ENCODE measurements at places on chromosomes 2 and 18.
A peak's percentile ranks its signal among the peaks of the same experiment; 100 is the strongest.

DNA sequence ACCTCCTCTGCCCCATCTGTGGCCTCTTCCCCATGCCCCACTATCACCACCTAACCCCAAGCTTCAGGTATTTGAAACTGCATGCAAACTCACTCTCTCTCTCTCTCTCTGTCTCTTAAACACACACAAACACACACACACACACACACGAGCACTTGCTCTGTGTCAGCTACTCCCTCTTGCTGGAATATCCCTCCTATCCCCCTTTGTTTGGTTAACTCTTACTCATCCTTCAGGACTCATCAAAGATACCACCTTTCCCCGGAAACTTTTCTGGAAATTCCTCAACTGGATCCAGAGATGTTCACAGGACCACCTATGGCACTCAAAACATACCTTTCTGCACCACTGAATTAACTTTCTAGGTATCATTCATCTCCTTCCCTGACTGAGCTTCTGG is 222.8 kb upstream of the TMEM200C start:
- no peak for DNase-seq

DNA sequence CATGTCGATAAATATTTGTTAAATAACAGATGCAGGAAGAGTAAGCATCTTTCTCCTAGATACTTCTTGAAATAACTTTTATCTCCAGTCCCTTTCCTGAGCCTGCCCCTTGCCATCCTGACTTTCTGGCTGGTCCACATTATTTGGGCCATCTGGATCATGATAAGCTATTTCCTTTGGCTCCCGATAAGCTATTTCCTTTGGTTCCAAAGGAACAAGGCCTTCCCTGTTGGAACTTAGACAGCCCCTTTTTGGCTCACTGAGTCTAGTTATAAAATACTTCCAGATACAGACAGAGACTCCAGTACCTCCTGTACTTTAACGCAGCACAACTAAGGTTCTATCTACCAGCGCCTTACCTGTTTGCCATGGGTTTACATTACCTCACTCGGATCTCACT is 205.3 kb upstream of the CCDC150 start:
- DNase-seq, result no peak

DNA sequence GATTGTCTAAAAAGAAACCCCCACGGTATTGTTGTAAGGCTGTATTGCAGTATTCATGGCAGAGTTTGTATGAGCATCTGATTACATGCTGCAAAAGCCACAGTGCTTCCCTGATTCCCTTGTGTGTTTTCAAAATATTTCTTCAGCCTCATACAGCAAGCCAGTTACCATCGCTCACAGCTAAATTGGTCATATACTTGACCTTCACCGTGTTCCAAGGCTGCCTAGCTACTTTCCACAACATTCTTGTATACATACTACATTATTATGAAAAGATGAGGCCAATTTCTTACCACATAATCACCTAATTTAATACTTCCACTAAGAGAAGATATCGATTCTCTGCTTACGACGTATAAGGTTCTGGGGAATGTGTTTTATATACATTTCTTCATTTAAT is 576.3 kb upstream of the CNTNAP5 start:
- DNase-seq, result no peak

- no peak for DNase-seq
Observed at GRCh38 chr2:199128476-199129229, 329.1 kb downstream of the SATB2 start.

DNA sequence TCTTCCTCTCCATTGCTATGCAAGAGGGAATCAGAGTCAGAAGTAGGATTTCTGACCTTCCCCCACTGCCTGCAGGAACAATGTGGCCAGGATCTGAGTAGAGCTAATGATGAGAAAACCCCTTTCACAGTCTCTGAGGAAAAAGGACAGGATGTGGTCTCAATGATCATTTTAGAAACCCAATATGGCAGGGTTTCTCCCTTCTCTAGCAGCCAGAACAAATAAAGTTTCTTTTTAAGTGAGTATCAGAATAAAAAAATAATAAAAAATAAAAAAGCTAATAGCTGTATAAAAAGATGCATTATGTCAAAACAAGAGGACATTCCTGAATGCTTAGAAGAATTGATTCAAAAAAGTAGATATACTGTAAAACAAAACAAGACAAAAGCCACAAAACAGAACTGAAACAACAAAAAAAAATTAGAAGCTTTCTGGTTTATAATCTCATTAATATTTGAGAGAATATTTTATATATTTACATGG is 1124.9 kb upstream of the ZEB2 start:
- DNase-seq, result peak; percentile 10

- DNase-seq, result no peak
Observed at GRCh38 chr18:73279498-73279897, 411.7 kb upstream of the NETO1 start.

GRCh38 chr18:44309185-44309584 is 371.5 kb upstream of the SETBP1 start:
- no peak for DNase-seq

DNA sequence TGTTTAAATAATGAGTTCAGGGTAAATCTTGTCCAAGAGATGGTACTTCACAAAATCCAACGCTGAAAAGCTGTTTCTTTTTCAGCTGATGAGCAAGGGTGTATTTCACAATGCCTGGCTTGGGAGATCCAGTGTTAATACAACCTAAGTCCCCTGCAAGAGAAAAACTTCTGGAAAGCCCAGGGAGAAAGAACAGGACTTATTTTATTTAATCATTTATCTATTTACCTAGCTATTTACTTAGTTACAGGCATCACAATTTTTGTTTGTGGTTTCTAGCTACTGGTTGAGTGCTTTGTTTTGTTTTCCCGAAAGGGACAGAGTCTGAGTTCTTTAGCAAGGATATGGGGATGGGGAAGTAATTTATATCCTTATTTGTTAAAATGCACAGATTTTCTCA is 598.2 kb upstream of the SYT4 start:
- no peak for DNase-seq

GRCh38 chr18:32769586-32770053 is 3.2 kb downstream of the KLHL14 start:
- DNase-seq, result no peak

GRCh38 chr2:80238692-80239469 is 65.7 kb downstream of the LRRTM1 start:
- no peak for DNase-seq

- no peak for DNase-seq
Observed at GRCh38 chr18:963276-963675, 58.6 kb downstream of the ADCYAP1 start.

DNA sequence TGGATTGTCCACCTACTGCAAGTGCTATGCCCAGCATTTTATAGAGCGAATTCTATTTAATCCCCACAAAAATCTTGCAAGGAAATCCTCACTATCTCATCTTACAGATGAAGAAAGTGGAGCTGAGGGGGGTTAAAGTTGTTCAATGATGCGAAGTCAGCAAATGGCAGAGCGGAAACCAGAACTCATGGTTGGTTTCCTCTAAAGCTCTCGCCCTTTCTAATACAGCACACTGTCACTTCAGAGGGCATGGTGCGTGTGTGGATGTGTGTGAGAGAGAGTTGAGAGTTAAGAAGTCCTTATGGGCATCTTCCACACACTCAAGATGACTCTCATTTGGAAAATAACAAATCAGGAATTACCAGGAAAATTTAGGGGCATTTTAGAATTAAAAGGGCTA is 78.4 kb downstream of the TGFA start:
- DNase-seq, result peak; percentile 31

DNA sequence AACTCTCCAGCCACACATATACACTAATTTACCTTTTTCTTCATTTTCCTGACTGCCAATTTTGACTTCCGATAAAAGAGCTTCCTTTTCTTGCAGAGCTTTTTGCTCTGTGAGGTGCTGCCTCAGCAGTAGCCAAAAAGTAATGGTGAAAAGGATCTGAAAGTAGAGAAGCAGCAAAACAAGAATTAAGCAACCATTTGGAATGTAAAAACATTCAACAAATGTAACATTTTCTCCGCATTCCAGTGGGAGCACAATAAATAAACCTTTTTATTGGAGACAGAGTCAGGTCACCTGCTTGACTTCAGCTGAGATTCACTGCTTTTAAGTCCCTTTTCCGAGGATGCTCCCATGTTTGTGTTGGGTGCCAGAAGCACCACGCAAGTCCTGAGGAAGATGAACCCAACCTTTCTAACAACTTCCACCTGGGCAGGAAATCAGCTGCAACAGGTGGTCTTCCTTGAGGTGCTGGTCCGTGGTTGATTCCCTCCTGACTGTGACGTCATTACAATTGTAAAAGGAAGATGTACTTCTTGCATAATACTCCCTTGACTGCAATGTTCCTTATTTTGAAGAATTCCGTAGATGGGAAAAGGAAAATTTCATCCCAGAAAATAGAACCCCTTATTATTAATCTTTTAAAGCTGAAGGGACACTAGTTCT is 265.5 kb downstream of the NAPG start:
- no peak for DNase-seq

- no peak for DNase-seq
Observed at GRCh38 chr18:6328621-6329010, 86.1 kb downstream of the L3MBTL4 start.
